ENCODE measurements at places on chromosomes 3 and 15.

GRCh38 chr3:187264911-187265310 lies 26.6 kb downstream of the MASP1 start:
- no peak for DNase-seq

DNA sequence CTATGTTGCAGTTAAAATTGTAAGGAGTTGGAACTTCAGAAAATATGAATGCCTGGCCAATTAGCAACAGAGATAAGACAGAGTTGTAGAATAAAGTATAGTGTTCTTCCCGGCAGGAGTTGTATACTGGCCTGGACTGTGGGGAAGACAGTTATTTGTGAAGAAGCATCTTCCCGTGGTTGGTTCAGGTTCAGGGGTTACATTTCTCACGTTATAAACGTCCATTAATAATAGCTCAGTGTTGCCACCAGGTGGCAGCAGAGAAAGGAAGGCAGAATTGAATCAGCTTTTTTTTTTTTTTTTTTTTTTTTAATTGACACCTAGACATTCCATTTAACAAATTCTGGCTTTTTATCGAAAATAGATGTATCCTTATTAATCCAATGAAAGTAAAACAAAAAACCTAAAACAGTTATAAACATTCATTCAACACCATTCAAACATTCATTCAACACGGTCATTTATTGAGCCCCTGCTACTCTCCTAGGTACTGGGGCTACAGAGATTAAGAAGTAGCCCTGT lies 66.4 kb upstream of the NR2E3 start:
- DNase-seq = peak; percentile 72

DNA sequence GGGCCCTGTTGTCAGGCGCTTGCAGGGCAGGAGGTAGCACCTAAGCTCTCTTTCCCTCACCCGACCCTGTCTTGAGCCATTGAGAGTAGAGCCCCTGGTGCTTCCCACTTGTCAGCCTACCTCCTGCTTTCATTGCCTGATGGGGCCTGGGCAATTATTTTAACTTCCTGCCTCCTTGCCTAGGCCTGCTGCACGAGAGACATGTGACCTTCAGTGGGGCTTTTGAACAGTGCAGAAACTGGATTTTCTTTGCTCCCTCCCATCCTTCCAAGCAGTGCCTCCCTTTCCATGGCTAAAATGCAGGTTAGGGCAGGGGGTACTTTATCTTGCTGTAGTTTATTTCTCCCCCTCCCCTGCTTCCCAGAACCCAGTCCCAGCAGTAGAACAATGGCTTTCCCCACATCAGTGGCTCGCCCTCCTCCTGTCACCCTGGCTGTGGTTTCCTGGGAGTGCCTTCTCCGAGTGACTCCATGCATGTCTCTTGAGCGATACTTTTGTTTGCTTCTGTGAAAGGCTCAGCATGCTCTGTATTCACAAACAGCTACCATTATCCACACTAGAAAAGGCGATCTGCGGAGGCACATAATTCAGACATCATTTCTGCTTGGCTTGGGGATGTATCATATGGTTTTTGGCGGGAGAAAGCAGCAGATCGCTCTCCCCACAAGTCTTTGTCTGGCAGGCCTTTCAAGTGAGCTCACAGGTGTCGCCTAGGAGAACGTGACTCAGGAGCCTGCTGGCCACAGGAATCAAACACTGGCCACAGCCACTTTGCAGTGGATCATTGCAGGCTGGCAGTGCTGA lies 24.1 kb downstream of the PDIA5 start:
- peak; percentile 10 for DNase-seq

- no peak for DNase-seq
These were observed 175.5 kb upstream of the CTDSPL start for GRCh38 chr3:37686220-37686619.

DNA sequence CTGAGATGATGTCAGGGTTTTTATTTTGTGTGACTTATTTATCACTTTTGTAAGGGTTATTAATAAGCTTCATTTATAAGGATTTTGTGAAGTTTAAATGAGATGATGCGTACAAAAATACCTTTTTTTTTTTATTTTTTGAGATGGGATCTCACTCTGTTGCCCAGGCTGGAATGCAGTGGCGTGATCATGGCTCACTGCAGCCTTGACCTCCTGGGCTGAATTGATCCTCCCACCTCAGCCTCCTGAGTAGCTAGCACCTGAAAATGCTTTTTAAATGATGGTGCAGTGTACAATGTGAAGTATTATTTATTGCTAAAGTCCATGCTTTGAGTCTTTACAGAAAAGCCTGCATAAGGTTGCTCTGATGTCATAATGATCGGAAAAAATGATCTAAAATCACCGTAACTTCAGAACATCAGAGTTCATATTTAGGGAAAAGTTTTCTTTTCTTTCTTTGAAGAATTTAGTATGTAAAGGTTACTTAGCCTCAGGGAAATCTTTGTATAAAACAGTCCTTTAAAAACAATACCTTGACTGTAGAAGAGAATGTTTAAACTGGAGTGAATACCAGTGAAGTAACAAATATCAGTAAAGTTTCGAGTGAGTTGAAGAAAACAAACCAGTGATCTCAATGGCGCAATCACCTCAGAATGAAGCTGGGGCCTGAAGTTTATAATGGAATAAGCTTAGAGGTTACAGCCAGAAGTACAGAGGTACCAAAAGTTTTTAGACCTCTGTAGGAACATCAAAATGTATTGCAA lies 29.7 kb downstream of the TCF12 start:
- DNase-seq = no peak

All from CD4-positive, alpha-beta T cell treated with Interleukin-6 for 4 hours (primary cell).